ENCODE measurements at places on chromosomes 4 and X. TPM values are rescaled to one million over a fixed set of nuclear protein-coding genes. Genes with fewer than 3 reads are reported as not detected.

GRCh38 chrX:139759637-139760036 is 51.7 kb upstream of the MCF2 start:
- peaks cover 17% of the 10 kb centered on the region for H3K36me3 ChIP-seq
- H3K4me1 ChIP-seq: no peaks in the 10 kb centered on the region
- H3K27me3 ChIP-seq: no peaks in the 10 kb centered on the region
- no peak for DNase-seq
- no peak overlapping the region for H3K4me3 ChIP-seq

- H3K36me3 ChIP-seq: peaks cover 4% of the 10 kb centered on the region
- no peak for DNase-seq
- H3K27me3 ChIP-seq: no peaks in the 10 kb centered on the region
These were observed 15.4 kb downstream of the LARP1B start for GRCh38 chr4:128076464-128076863.

DNA sequence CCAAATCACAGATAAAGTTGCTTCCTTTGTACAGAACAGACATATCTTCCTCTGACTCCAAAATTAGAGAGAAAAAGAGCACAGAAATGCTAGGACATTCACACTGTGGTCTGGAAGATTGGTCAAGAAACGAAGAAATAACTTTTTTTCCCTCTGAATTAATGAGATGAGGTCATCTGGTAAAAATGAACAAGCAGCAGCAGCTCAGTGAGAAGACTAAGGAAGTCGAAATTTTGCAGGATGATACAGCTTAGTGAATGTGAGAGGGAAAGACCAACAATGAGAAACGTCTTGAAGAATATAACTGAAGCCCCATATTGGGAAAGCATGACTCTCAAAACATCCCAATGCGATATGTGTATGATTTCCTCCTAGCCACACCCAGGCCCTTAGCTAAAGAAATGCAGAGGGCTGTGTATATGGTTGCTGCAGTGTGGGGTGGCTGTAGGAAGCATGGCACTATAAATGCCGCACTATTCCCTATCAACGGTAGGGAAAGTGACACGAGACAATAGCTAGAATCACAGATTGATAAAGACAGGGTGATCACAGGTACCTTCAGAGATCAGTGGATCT is 208.6 kb downstream of the VEGFC start:
- no peak overlapping the region for H3K4me3 ChIP-seq
- H3K27ac ChIP-seq: no peak overlapping the region
- no peaks in the 10 kb centered on the region for H3K4me1 ChIP-seq
- DNase-seq: no peak

- no peaks in the 10 kb centered on the region for H3K36me3 ChIP-seq
- H3K4me3 ChIP-seq: no peak overlapping the region
- peaks cover 18% of the 10 kb centered on the region for H3K4me1 ChIP-seq
- H3K27ac ChIP-seq: no peak overlapping the region
- no peaks in the 10 kb centered on the region for H3K27me3 ChIP-seq
- DNase-seq: no peak
These were observed 10.6 kb upstream of the CCNG2 start for GRCh38 chr4:77146186-77147078.

DNA sequence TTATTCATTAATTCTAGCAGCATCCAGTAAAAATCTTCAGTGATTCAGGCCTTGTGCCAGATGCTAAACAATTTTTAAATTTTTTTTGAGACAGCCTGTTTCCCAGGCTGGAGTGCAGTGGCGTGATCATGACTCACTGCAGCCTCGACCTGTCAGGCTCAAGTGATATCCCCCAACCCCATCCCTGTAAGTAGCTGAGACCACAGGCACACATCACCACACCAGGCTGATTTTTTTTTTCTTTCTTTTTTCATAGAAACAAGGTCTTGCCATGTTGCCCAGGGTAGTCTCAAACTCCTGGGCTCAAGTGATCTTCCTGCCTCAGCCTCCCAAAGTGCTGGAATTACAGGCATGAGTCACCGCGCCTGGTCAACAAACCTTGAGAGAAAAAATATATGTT is 705.5 kb downstream of the ARAP2 start:
- no peaks in the 10 kb centered on the region for H3K27me3 ChIP-seq
- no peak overlapping the region for H3K27ac ChIP-seq
- H3K36me3 ChIP-seq: no peaks in the 10 kb centered on the region
- no peak overlapping the region for H3K4me3 ChIP-seq
- H3K4me1 ChIP-seq: no peaks in the 10 kb centered on the region
- no peak for DNase-seq

GRCh38 chrX:44742480-44743155 is 101.2 kb upstream of the DUSP21 start:
- H3K27ac ChIP-seq: no peak overlapping the region
- no peak for DNase-seq
- H3K27me3 ChIP-seq: no peaks in the 10 kb centered on the region
- H3K4me1 ChIP-seq: no peaks in the 10 kb centered on the region
- no peak overlapping the region for H3K4me3 ChIP-seq
- H3K36me3 ChIP-seq: no peaks in the 10 kb centered on the region

- peaks cover 9% of the 10 kb centered on the region for H3K27me3 ChIP-seq
- no peaks in the 10 kb centered on the region for H3K4me1 ChIP-seq
- no peak overlapping the region for H3K4me3 ChIP-seq
- peaks cover 5% of the 10 kb centered on the region for H3K36me3 ChIP-seq
- no peak overlapping the region for H3K27ac ChIP-seq
- no peak for DNase-seq
These were observed 14.9 kb upstream of the RRAGB start for GRCh38 chrX:55702671-55703070.

DNA sequence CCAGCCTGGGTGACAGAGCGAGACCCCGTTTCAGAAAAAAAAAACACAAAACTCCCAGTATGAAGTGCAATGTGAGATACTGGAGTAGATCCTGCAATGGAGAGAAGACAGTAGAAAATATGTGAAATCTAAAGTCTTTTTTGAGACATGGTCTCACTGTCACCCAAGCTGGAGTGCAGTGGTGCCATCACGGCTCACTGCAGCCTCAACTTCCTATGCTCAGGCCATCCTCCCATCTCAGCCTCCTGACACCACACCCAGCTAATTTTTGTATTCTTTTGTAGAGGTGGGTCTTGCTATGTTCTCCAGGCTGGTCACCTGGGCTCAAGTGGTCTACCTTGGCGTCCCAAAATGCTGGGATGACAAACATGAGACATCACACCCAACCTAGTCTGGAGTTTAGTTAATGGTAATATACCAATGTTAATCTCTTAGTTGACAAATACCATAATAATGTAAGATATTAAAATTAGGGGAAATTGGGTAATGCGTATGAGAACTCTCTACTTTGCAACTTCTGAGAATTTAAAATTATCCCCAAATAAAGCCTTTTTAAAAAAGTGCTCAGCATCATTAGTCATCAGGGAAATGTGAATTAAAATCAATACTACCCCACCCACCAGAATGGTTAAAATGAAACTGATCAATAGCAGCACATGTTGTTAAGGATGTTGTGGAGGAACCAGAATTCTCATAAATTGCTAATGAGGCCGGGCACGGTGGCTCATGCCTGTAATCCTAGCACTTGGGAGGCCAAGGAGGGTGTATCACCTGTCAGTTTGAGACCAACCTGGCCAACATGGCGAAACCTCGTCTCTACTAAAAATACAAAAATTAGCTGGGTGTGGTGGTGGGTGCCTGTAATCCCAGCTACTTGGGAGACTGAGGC is 15.0 kb downstream of the RBMX start:
- H3K4me1 ChIP-seq: peaks cover 15% of the 10 kb centered on the region
- no peak for DNase-seq
- no peak overlapping the region for H3K27ac ChIP-seq
- no peaks in the 10 kb centered on the region for H3K27me3 ChIP-seq

DNA sequence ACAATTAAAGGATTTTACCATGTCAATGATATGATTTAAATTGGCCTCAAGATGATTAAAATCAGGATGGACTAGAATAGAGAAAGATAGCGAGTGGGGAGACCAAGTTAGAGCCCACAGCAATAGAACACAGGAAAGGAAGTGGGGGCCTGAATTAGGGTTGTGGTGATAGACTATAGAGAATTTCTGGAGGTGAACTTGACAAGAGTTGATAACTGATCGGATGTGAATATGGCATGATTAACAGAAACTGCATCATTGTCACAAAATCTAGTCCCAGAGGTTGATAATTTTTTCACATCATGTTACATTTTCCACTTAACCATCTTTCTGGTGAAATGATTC is 26.3 kb upstream of the TRPC3 start:
- no peaks in the 10 kb centered on the region for H3K4me1 ChIP-seq
- no peak overlapping the region for H3K27ac ChIP-seq
- peaks cover 2% of the 10 kb centered on the region for H3K27me3 ChIP-seq
- no peak overlapping the region for H3K4me3 ChIP-seq

- peaks cover 21% of the 10 kb centered on the region for H3K4me1 ChIP-seq
- H3K36me3 ChIP-seq: no peaks in the 10 kb centered on the region
- peak overlapping the region; percentile 96 for H3K27ac ChIP-seq
- H3K4me3 ChIP-seq: peak overlapping the region; percentile 17
- DNase-seq: no peak
These were observed 43.2 kb upstream of the RBM47 start for GRCh38 chr4:40672528-40673522.

- no peak overlapping the region for H3K27ac ChIP-seq
- no peak overlapping the region for H3K4me3 ChIP-seq
- no peaks in the 10 kb centered on the region for H3K4me1 ChIP-seq
- H3K27me3 ChIP-seq: no peaks in the 10 kb centered on the region
These were observed 41.5 kb downstream of the DTHD1 start for GRCh38 chr4:36322921-36323354.

GRCh38 chr4:145567516-145567915 is 51.7 kb upstream of the MMAA start:
- no peaks in the 10 kb centered on the region for H3K4me1 ChIP-seq
- H3K36me3 ChIP-seq: peaks cover 28% of the 10 kb centered on the region
- H3K27ac ChIP-seq: no peak overlapping the region
- DNase-seq: no peak
- H3K4me3 ChIP-seq: no peak overlapping the region
- no peaks in the 10 kb centered on the region for H3K27me3 ChIP-seq

GRCh38 chr4:124828382-124828781 is 115.8 kb upstream of the ANKRD50 start:
- no peak for DNase-seq
- H3K27me3 ChIP-seq: no peaks in the 10 kb centered on the region
- H3K27ac ChIP-seq: no peak overlapping the region
- H3K36me3 ChIP-seq: no peaks in the 10 kb centered on the region
- H3K4me3 ChIP-seq: no peak overlapping the region

GRCh38 chrX:54808109-54808604 is 612 bp downstream of the MAGED2 start:
- H3K36me3 ChIP-seq: peaks cover 21% of the 10 kb centered on the region
- peaks cover 6% of the 10 kb centered on the region for H3K27me3 ChIP-seq
- DNase-seq: peak; percentile 57
- H3K4me3 ChIP-seq: peak overlapping the region; percentile 99

DNA sequence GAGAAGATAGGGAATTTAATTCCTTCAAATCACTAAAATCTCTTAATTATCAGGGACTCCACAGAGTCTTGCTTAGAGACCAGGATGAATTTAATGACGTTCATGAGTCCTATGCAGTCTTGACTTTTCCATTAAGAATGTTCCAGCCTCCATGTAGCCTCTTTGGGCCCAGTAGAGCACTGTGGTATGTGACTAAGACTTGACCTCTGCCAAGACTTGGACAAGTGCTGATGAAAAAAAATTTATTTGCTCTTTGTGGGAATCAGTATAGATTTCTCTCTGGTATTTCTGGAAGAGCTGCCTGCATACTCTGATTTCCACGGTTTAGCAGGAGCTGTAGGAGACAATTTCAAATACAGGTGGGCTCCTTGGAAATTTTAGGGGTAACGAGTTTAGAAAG is 40.6 kb downstream of the CHRDL1 start:
- no peaks in the 10 kb centered on the region for H3K4me1 ChIP-seq
- no peak overlapping the region for H3K4me3 ChIP-seq
- peaks cover 20% of the 10 kb centered on the region for H3K36me3 ChIP-seq
- no peaks in the 10 kb centered on the region for H3K27me3 ChIP-seq

DNA sequence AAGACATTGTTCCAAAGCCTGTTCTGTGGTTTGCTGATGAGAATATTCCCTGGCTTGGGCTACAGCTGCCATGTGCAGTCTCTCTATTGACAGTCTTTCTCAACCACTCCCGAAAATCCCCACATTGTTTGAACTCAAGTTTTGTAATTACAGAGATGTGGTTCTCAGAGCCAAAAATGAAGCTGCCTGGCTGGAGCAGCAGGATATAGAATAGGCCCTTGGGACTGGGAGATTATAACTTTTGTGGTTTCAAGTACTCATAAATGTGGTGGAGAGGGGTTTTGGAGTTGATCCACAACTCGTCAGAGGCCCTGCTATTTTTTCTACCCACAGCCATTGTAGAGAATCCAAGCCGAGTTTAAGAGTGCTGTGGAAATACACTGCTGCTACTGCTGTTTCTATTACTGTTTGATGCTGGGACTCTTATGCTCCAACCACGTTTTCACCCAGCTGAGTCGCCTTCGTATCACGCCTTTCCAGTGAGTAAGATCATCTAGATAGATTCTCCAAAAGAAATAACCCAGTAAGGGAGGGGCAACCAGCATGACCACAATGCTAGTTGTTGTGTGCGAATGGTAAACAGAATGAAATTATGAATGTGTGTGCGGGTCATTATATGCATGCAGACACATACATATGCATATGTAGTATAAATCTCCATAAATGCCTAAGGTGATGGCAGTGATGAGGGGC is 57.1 kb upstream of the ATXN3L start:
- H3K27me3 ChIP-seq: no peaks in the 10 kb centered on the region
- no peaks in the 10 kb centered on the region for H3K36me3 ChIP-seq
- no peak overlapping the region for H3K4me3 ChIP-seq

DNA sequence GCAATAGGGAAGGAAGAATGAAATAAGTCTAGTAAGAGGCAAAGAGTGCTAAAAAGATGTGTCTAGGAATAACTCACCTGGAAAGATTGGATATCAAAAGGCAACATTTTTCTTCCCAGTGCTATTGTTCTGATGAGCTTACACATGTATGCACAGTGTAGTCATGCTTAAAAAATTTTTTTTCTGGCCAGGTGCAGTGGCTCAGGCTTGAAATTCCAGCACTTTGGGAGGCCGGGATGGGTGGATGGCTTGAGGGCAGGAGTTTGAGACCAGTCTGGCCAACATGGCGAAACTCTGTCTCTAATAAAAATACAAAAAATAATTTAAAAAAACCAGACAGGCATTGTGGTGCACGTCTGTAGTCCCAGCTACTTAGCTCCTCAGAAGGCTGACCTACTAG is 795.8 kb upstream of the IGFBP7 start:
- no peaks in the 10 kb centered on the region for H3K27me3 ChIP-seq
- no peaks in the 10 kb centered on the region for H3K4me1 ChIP-seq
- no peak overlapping the region for H3K4me3 ChIP-seq
- H3K27ac ChIP-seq: no peak overlapping the region

GSPT2 gene
- 22.2 TPM for total RNA-seq

MRFAP1 gene
- total RNA-seq: 317 TPM

WDFY3 gene
- 53.5 TPM for total RNA-seq

HSD17B13 gene
- not detected for total RNA-seq

PABPC1L2A gene
- 0.23 TPM for total RNA-seq

POU4F2 gene
- total RNA-seq: 0.14 TPM

SCFD2 gene
- total RNA-seq: 18.6 TPM

DGAT2L6 gene
- not detected for total RNA-seq

GAGE12E gene
- not detected for total RNA-seq
